ENCODE measurements at places on chromosomes 1 and 21.

DNA sequence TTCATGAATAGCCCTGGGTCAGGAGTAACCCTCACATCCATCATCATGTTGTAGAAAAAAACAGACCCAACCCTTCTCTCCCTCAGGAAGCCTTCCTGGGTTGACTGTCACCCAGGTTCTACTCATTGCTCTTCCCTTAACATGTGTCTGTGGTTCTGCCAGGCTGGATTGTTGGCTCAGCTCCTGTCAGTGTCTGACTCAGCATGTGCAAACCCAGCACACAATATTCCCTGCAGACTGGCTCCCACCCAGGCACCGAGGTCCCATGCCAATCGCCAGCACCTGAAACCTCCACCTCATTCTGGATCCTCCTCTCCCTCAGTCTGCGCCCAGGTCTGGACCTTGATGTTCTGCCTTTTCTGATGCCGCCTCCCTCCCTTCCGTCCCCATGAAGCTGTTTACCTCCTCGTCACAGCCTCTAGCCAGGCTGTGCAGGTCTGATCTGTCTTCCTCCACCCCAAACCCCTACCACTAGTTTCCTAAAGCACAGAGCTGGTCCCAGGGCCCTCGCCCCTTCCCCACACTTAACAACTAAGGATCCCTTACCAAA, 4.3 kb upstream of the S100A8 start:
- DNase-seq = no peak

- DNase-seq = no peak
These were observed 120.6 kb downstream of the FASLG start for GRCh38 chr1:172779491-172779890.

DNA sequence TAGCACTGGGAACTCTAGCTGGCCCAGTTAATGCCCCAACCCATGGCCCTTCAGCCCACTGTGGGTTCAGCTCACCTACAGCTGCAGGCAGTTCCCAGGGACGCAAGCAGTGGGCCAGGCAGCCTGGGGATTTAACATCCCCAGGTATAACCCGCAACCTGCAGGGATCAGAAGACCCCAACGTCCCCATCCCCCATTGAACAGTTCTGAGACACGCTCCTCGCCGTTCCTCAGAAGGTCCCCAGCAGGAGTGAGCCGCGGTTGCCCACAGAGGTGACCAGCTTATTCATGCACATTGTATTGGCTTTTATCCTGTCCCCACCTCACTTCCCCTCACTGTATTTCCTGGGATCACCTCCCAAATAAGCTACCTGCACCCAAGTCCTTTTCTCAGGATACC, 5.0 kb upstream of the MATN1 start:
- DNase-seq = no peak

DNA sequence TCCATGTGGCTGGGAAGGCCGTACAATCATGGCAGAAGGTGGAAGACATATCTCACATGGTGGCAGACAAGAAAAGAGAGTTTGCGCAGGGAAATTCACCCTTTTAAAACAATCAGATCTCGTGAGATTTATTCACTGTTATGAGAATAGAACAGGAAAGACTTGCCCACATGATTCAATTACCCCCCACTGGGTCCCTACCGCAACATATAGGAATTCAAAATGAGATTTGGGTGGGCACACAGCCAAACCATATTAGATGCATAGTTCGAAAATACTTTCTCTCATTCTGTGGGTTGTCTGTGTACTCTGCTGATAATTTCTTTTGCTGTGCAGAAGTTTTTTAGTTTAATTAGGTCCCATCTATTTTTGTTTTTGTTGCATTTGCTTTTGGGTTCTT, 990.3 kb downstream of the PLA2G4A start:
- no peak for DNase-seq
